ENCODE measurements at places on chromosomes 16 and 17.

- no peak for DNase-seq
Observed at GRCh38 chr16:10321407-10322387, 64.2 kb upstream of the ATF7IP2 start.

DNA sequence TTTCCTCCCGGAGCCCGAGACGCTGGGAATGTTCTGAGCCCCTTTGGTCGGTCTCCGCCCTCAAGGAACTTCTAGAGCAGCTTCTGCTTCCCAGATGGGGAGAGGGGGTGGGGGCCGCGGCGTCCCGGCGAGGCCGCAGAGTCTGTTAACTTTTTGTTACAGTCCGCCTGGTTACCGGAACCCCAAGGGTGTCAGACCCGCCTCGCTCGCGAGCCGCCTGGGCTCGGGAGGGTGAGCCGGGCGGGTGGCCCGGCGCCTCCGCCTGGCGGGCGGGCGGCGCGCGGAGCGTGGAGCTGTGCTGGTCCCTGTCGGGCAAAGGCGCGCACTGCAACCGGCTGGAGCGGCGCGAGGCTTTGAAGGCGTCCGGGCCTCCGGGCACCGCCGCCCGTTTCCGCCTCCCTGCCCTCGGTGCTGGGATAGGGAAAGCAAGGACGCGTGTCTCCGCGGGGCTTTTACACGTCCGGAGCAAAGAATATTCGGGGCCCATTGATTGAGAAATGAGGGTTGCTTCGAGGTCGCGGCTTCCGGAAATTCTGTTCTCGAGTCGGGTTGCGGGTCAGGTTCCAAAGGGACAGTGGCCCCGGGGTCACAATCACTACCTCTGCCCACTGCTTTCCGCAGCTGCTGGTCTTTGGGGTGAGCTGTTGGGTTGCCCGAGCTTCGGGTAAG, 1.7 kb downstream of the HS3ST3B1 start:
- peak; percentile 31 for DNase-seq

- DNase-seq: no peak
Observed at GRCh38 chr17:30345089-30345433, 11.2 kb upstream of the TMIGD1 start.

- DNase-seq: no peak
Observed at GRCh38 chr16:883781-884180, 83.2 kb upstream of the GNG13 start.

DNA sequence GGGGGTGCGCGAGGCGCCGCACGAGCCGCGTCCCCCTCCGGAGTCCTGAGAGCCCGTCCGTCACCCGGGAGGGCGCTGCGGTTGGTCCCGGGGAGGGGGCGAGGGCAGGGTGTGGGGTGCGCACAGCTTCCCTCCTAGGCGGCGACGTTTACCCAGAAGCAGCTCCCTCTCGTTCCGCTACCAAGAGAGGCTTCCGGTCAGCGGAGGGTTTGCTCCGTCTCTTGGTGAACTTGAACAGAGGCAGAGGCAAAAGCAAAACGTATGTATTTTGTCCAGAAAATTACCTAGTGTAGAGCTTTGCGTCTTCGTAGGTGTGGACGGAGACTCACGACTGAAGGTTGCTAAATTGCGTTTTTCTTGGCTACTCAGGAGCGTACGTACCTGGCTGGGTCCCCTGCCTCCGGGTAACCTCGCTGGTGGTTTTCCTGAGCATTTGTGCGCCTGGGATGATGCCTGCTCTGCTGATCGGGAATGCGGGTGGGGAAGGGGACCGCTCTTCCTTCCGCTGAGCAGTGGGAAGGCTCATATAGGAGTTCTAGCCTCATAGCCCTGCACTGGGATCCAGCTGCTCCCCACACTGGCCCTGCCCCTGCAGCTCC, 833 bp downstream of the WSCD1 start:
- DNase-seq: no peak

GRCh38 chr17:81990836-81991683, 13.6 kb downstream of the ASPSCR1 start:
- no peak for DNase-seq

DNA sequence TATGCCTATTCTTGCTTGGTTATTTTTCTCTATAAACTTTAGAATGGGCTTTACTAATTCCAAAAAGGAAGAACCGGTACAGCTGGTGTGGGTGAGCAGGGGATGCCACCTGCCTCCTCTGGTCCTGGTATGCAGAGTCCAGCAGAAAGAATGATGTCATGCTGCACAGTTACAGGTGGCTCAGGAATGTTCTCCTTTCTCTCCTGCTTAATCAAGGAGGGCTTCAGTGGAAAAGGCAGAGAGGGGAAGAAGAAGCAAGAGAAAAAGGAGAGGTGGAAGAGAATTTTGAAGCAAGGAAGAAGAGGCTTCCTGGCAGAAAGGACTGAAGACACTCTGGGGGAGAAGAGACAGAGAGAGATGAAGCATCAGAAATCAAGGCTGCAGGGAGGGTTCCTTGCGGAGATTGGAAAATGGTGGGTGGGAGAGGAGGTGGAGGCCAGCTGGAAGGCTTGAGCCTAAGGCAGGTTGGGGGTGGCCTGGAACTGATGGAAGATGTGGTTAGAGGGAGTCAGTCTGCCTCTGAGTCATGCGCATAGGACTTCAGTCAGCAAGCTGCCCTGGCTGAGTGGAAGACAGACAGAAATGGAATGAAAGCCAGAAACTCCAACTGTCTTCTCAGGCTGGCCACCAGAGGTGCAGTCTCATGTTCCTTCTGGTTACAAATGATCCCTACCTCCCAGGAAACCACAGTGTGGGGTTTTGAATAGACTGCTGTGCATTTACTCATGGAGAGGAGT, 64.6 kb upstream of the CRHR1 start:
- DNase-seq: no peak

- no peak for DNase-seq
Observed at GRCh38 chr17:10992106-10992880, 154.4 kb upstream of the PIRT start.

GRCh38 chr17:65027305-65027704, 29.2 kb downstream of the GNA13 start:
- DNase-seq: peak; percentile 12

- DNase-seq: no peak
Observed at GRCh38 chr16:7997966-7998365, 592.3 kb downstream of the TMEM114 start.
